Aortic smooth muscle cell (primary cell): ENCODE measurements at places on chromosomes 11 and 22. TPM values are rescaled to one million over a fixed set of nuclear protein-coding genes. Genes with fewer than 3 reads are reported as not detected.

Gene B3GAT1
- total RNA-seq = not detected in 2 replicates

Gene GSTP1
- total RNA-seq = 1,013 and 1,126 TPM in 2 replicates

Gene UQCR10
- total RNA-seq = 94.3 and 94.6 TPM in 2 replicates

Gene UBQLN3
- total RNA-seq = 0.06 and 0.13 TPM in 2 replicates

Gene PLEKHB1
- 0.37 and 0.40 TPM in 2 replicates for total RNA-seq

Gene IGLL5
- not detected in 2 replicates for total RNA-seq

Gene BLID
- 16.6 and 36.6 TPM in 2 replicates for total RNA-seq

Gene C11orf24
- total RNA-seq = 33.4 and 38.6 TPM in 2 replicates

Gene SCARF2
- 22.6 and 26.4 TPM in 2 replicates for total RNA-seq

Gene CD3E
- not detected in 2 replicates for total RNA-seq

Gene IL10RA
- total RNA-seq = not detected in 2 replicates

Gene SLC35E4
- total RNA-seq = 15.2 and 18.9 TPM in 2 replicates

Gene FGF19
- not detected in 2 replicates for total RNA-seq

Gene RTN4R
- 0.12 and 0.13 TPM in 2 replicates for total RNA-seq

Gene ABTB2
- total RNA-seq = 3.0 and 3.1 TPM in 2 replicates

Gene SHANK2
- total RNA-seq = 1.6 and 2.6 TPM in 2 replicates

Gene CRYAB
- total RNA-seq = 25.2 and 45.1 TPM in 2 replicates

Gene MN1
- total RNA-seq = 6.1 and 15.1 TPM in 2 replicates

Gene TH
- total RNA-seq = not detected in 2 replicates

Gene APOBEC3C
- total RNA-seq = 8.3 and 12.8 TPM in 2 replicates

Gene GAL3ST3
- not detected in 2 replicates for total RNA-seq

Gene CCDC73
- total RNA-seq = not detected in 2 replicates

Gene PHOX2A
- total RNA-seq = not detected in 2 replicates

Gene OR52I2
- total RNA-seq = not detected in 2 replicates

Gene PLET1
- total RNA-seq = not detected in 2 replicates

Gene MCAM
- total RNA-seq = 33.9 and 60.8 TPM in 2 replicates

Gene APOA4
- not detected in 2 replicates for total RNA-seq

Gene BDNF
- 16.7 and 42.3 TPM in 2 replicates for total RNA-seq

Gene OR52B4
- total RNA-seq = not detected in 2 replicates

Gene CRYBB2
- total RNA-seq = not detected in 2 replicates

Gene SAA1
- not detected in 2 replicates for total RNA-seq

Gene CNGA4
- 0.06 TPM in 1 of 2 replicates, not detected in the other for total RNA-seq

Gene VSIG2
- 0.06 and 0.13 TPM in 2 replicates for total RNA-seq
